GDM1 (cell line): ENCODE measurements at places on chromosomes 2 and 18.
A peak's percentile ranks its signal among the peaks of the same experiment; 100 is the strongest.

- no peak for DNase-seq
Observed at GRCh38 chr2:214807653-214808052, 1.8 kb downstream of the BARD1 start.

DNA sequence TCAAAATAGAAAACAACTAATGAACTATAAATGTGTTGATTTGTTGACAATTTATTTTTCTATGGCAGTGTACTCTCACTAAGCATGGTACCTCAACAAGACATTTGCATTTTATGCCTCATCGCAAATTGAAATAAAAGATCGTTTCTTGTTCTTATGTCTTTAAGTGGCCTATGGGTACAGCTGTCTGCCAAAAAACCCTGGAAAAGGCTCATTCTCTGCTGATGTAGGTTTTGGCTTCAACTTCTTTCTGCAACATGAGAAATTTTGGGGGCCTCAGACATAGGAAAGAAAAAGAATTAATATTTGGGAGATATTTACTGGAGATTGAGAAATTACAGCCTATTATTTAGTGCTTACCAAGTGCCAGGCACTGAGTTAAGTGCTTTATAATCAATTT lies 205.1 kb upstream of the DPP10 start:
- no peak for DNase-seq

GRCh38 chr2:168773719-168774521 lies 28.5 kb upstream of the NOSTRIN start:
- DNase-seq: peak; percentile 10

GRCh38 chr2:203748331-203749126 lies 42.1 kb downstream of the CD28 start:
- DNase-seq: no peak
